Heart right ventricle (tissue), 16 donors: ENCODE measurements at places on chromosomes 5 and 9. TPM values are rescaled to one million over a fixed set of nuclear protein-coding genes. Genes with fewer than 3 reads are reported as not detected.
A peak's percentile ranks its signal among the peaks of the same experiment; 100 is the strongest.

Gene TICAM2
- 1.3 TPM for polyA plus RNA-seq

DNA sequence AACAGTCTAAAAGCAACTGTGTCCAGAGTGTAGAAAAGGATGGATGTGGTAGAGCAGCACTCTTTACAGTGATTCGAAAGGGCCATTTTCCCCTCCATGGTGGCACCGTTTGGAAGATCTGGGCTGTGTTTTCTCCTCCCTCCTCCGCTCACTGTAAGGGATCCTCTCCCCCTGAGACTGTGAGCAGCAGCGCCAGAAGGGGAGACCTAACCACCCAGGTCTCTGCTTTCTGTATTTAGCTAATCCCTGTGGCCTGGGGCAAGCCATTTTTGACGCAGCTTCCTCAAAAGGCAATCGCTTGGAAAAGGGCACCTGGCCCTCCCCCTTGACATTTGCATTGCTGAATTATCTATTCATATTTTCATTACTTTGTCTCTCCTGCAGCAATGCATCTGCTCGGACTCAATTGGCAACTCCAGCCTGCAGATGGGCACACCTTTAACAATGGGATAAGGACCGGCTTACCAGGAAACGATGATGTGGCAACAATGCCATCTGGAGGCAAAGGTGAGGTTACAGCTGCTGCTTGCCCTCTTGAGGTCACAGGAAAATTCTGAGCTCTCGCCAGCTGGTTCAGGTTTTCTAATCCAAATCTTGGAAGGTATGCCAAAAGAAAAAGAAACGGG is 244.3 kb upstream of the WWC1 start:
- peak; percentile 58 for DNase-seq
- no peak overlapping the region for H3K4me3 ChIP-seq
- no peaks in the 10 kb centered on the region for H3K36me3 ChIP-seq
- no peak overlapping the region for H3K27ac ChIP-seq
- H3K4me1 ChIP-seq: peaks cover 29% of the 10 kb centered on the region

GRCh38 chr5:159504857-159505304 is 174.6 kb upstream of the IL12B start:
- H3K27ac ChIP-seq: peak overlapping the region; percentile 86
- DNase-seq: peak; percentile 25
- H3K36me3 ChIP-seq: no peaks in the 10 kb centered on the region
- H3K27me3 ChIP-seq: no peaks in the 10 kb centered on the region
- H3K4me1 ChIP-seq: peaks cover 6% of the 10 kb centered on the region

DNA sequence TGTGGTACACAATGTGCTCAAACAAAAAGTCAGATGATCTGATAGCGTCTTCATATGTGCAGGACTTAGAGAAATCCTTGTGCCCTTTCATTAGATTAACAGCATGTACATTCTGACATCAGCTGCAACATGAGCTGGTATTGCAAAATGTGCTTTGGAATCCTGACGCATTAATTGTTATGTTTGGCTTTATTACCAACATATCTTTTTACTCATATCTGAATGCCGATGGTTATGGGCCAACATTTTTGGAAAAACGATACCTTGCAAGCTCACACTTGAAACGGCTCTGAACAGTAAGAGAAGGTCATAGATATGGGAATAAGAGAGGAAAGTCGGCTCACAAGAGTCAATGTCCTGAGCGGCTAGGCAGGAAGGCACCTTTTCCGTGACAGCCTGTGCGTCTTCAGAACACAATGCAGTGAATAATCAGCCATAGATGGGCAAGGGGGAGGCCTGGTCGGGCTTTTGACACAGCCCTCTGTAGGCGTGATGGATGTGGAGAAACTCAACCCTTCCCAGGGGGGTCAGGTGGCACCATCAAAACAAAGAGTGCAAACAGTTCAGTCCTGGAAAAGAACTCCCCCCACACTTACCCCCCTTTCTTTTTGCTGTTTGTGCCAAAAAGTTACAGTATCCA is 36.4 kb upstream of the GAS1 start:
- no peak overlapping the region for H3K4me3 ChIP-seq
- H3K4me1 ChIP-seq: no peaks in the 10 kb centered on the region
- H3K27ac ChIP-seq: no peak overlapping the region
- no peaks in the 10 kb centered on the region for H3K27me3 ChIP-seq
- no peak for DNase-seq

Gene TCOF1
- polyA plus RNA-seq: 12.6 TPM

- H3K36me3 ChIP-seq: no peaks in the 10 kb centered on the region
- H3K4me3 ChIP-seq: no peak overlapping the region
- no peak for DNase-seq
- no peaks in the 10 kb centered on the region for H3K27me3 ChIP-seq
- no peaks in the 10 kb centered on the region for H3K4me1 ChIP-seq
These were observed 57.2 kb downstream of the EXD3 start for GRCh38 chr9:137365552-137366444.

Gene ATG12
- polyA plus RNA-seq: 27.2 TPM

DNA sequence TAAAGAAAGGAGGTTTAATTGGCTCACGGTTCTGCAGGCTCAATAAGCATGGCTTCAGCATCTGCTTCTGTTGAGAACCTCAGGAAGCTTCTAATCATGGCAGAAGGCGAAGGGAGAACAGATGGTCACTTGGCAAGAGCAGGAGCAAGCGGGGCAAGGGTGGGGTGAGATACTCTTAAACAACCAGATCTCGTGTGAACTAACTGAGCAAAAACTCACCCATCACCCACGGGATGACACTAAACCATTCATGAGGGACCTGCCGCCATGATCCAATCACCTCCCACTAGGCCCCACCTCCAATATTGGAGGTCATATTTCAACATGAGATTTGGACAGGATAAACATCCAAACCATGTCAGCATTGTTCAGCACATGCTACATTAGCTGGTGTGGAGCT is 89.1 kb upstream of the HAND1 start:
- H3K36me3 ChIP-seq: no peaks in the 10 kb centered on the region
- H3K4me3 ChIP-seq: no peak overlapping the region
- H3K27ac ChIP-seq: no peak overlapping the region
- peaks cover 30% of the 10 kb centered on the region for H3K27me3 ChIP-seq
- no peaks in the 10 kb centered on the region for H3K4me1 ChIP-seq
- DNase-seq: no peak

- no peak overlapping the region for H3K27ac ChIP-seq
- H3K27me3 ChIP-seq: no peaks in the 10 kb centered on the region
- no peak for DNase-seq
- H3K36me3 ChIP-seq: no peaks in the 10 kb centered on the region
These were observed 205.1 kb upstream of the SGCD start for GRCh38 chr5:156121882-156122281.

GRCh38 chr9:88759364-88759763 is 224.4 kb downstream of the NXNL2 start:
- no peaks in the 10 kb centered on the region for H3K36me3 ChIP-seq
- H3K4me1 ChIP-seq: peaks cover 6% of the 10 kb centered on the region
- H3K27ac ChIP-seq: no peak overlapping the region
- no peaks in the 10 kb centered on the region for H3K27me3 ChIP-seq
- no peak for DNase-seq
- no peak overlapping the region for H3K4me3 ChIP-seq

Gene KIAA1191
- 45.1 TPM for polyA plus RNA-seq

Gene ACTBL2
- polyA plus RNA-seq: not detected

- no peaks in the 10 kb centered on the region for H3K27me3 ChIP-seq
- no peak overlapping the region for H3K27ac ChIP-seq
- peaks cover 14% of the 10 kb centered on the region for H3K4me1 ChIP-seq
- DNase-seq: no peak
- H3K4me3 ChIP-seq: no peak overlapping the region
These were observed 48.3 kb downstream of the PALM2AKAP2 start for GRCh38 chr9:109828254-109828653.

- H3K4me3 ChIP-seq: no peak overlapping the region
- no peaks in the 10 kb centered on the region for H3K36me3 ChIP-seq
These were observed 81.7 kb downstream of the ADAMTS19 start for GRCh38 chr5:129541648-129542251.

- no peaks in the 10 kb centered on the region for H3K36me3 ChIP-seq
- H3K4me1 ChIP-seq: no peaks in the 10 kb centered on the region
- H3K4me3 ChIP-seq: no peak overlapping the region
- no peak for DNase-seq
- H3K27ac ChIP-seq: no peak overlapping the region
These were observed 34.3 kb downstream of the PARP8 start for GRCh38 chr5:50700706-50701105.

DNA sequence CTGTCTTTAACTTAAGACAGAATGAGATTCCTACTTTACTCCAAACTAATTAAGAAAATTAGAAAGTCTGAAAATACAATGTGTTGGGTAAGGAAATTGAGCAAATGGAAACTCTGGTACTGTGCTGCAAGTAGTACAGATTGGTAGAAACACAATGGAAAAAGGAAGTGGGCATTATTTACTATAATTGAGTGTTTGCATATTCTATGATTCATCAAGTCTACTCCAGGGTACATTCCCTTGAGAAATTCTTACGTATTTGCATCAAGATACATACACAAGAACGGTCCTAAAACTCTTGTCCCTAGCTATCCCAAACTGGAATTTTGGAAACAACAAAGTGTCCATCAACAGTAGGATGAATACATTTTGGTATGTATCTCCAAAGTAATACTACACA is 123.5 kb upstream of the TARS1 start:
- DNase-seq: no peak
- H3K4me3 ChIP-seq: no peak overlapping the region
- H3K27me3 ChIP-seq: no peaks in the 10 kb centered on the region
- no peaks in the 10 kb centered on the region for H3K4me1 ChIP-seq
- H3K27ac ChIP-seq: no peak overlapping the region

DNA sequence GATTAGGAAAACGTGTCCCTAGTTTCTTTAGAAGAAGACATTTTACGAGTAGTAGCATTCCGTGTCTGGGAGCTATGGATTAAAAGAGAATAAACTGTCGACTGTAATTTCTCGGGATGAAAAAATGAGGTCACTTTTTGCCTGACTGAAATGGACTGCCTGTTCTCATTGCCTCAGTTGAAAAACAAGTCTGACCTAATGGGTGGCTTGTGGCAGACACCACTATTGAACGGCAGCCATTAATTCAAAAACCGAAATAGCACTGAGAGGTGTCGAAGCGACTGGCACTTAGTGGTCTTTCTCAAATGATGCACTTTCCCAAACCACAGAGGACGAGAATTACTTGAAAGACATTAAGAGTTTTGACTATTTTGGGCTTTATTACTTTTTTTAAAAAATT is 35.4 kb downstream of the OSTF1 start:
- H3K4me3 ChIP-seq: no peak overlapping the region
- no peaks in the 10 kb centered on the region for H3K4me1 ChIP-seq
- no peak overlapping the region for H3K27ac ChIP-seq
- no peak for DNase-seq

Gene FOXI1
- not detected for polyA plus RNA-seq

GRCh38 chr5:102747386-102748166 is 7.5 kb upstream of the PAM start:
- H3K27me3 ChIP-seq: no peaks in the 10 kb centered on the region
- no peak overlapping the region for H3K27ac ChIP-seq
- no peaks in the 10 kb centered on the region for H3K4me1 ChIP-seq
- no peak for DNase-seq

DNA sequence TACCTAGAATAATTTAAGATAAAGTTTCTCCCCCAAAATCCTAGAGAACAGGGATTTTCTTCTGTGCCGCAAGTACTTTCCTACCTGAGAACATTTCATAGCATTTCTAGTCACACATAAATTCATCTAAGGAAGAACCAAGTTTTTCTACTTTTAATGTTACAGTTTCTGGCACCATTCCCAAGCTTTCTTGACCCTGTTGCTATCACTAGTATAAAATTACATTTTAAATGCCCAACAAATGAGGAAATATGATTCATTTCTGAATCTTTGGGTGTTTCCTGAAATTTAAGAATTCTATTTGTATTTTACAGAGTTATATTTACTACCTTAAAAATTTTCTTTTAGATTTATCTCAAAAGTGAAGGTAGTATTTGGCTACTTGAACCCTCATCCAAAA is 137.8 kb downstream of the LPAR1 start:
- no peaks in the 10 kb centered on the region for H3K4me1 ChIP-seq
- H3K27ac ChIP-seq: no peak overlapping the region
- no peaks in the 10 kb centered on the region for H3K27me3 ChIP-seq
- no peak overlapping the region for H3K4me3 ChIP-seq
- DNase-seq: no peak

Gene OLFML2A
- 9.3 TPM for polyA plus RNA-seq

GRCh38 chr5:77871946-77872345 is 95.8 kb upstream of the TBCA start:
- no peak for DNase-seq
- H3K36me3 ChIP-seq: no peaks in the 10 kb centered on the region
- H3K4me3 ChIP-seq: no peak overlapping the region
- H3K4me1 ChIP-seq: no peaks in the 10 kb centered on the region
- H3K27ac ChIP-seq: no peak overlapping the region

GRCh38 chr5:134494780-134495179 is 30.7 kb upstream of the JADE2 start:
- no peak overlapping the region for H3K4me3 ChIP-seq
- H3K27ac ChIP-seq: no peak overlapping the region
- H3K36me3 ChIP-seq: no peaks in the 10 kb centered on the region
- no peaks in the 10 kb centered on the region for H3K4me1 ChIP-seq

Gene ALDOB
- polyA plus RNA-seq: 0.17 TPM

- no peaks in the 10 kb centered on the region for H3K4me1 ChIP-seq
- H3K27ac ChIP-seq: no peak overlapping the region
- no peaks in the 10 kb centered on the region for H3K36me3 ChIP-seq
- DNase-seq: no peak
These were observed 428.8 kb upstream of the CLINT1 start for GRCh38 chr5:158287643-158288271.

Gene GFI1B
- 0.06 TPM for polyA plus RNA-seq

Gene SPAAR
- polyA plus RNA-seq: 20.8 TPM

DNA sequence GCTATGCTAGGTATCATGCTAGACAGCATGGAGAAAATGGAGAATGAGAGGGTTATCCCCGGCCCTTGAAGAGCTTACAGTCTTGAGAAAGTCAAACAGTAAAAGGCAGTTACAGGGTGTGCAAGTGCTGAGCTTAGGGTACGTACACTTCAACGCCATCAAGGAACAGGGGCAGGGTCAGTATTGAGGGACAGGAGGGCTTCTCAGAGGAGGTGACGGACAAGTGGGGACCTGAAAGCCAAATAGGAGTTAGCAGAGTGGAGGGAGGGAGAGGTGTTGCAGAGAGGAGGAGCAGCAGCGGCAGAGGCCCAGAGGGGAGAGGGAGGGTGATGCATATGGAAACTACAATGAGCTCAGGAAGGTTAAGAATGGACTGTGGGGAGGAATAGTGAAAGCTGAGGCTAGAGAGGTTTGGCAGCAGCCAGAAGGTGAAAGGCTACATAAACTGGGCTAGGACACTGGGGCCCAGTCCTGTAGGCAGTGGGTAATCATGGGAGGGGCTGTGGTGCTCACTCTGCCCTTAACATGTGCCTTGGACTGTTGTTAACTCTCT is 88.0 kb downstream of the NRG2 start:
- no peak overlapping the region for H3K4me3 ChIP-seq
- H3K27me3 ChIP-seq: no peaks in the 10 kb centered on the region
- no peaks in the 10 kb centered on the region for H3K36me3 ChIP-seq
- H3K4me1 ChIP-seq: peaks cover 27% of the 10 kb centered on the region

Gene LPAR1
- polyA plus RNA-seq: 9.6 TPM

Gene SPATA31D4
- polyA plus RNA-seq: not detected

- peaks cover 10% of the 10 kb centered on the region for H3K4me1 ChIP-seq
- H3K27ac ChIP-seq: no peak overlapping the region
- H3K27me3 ChIP-seq: no peaks in the 10 kb centered on the region
- H3K4me3 ChIP-seq: no peak overlapping the region
These were observed 3.8 kb downstream of the WDR36 start for GRCh38 chr5:111095982-111096381.

- H3K4me3 ChIP-seq: no peak overlapping the region
- no peaks in the 10 kb centered on the region for H3K36me3 ChIP-seq
- H3K4me1 ChIP-seq: peaks cover 27% of the 10 kb centered on the region
- DNase-seq: no peak
These were observed 49.0 kb upstream of the UBAC1 start for GRCh38 chr9:136010176-136010575.

Gene PTGES
- polyA plus RNA-seq: 2.6 TPM

GRCh38 chr5:105057893-105058292 is 1495.3 kb upstream of the NUDT12 start:
- no peak overlapping the region for H3K27ac ChIP-seq
- no peak overlapping the region for H3K4me3 ChIP-seq
- H3K36me3 ChIP-seq: no peaks in the 10 kb centered on the region
- no peaks in the 10 kb centered on the region for H3K27me3 ChIP-seq
